Aorta (tissue), 5 donors: ENCODE measurements at places on chromosomes 4 and X.

DNA sequence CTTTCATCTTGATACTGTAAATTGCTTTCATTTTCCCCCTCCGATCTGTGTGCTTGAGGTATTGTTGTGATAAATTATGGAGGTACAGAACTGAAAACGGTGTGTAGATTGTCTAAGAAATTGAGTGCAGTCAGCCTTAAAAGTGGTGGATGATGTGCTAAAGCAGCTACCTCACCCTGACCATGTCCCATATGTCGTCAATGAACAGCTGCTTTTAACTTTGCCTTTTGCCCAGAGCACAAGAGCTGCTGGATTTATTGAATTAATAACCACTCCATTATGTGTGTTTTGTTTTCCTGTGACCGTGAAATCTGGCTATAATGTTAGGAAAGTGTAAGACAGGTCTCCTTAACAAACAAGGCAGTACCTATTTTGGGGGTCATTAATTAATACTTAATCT, 581.9 kb upstream of the PITX2 start:
- DNase-seq = no peak

DNA sequence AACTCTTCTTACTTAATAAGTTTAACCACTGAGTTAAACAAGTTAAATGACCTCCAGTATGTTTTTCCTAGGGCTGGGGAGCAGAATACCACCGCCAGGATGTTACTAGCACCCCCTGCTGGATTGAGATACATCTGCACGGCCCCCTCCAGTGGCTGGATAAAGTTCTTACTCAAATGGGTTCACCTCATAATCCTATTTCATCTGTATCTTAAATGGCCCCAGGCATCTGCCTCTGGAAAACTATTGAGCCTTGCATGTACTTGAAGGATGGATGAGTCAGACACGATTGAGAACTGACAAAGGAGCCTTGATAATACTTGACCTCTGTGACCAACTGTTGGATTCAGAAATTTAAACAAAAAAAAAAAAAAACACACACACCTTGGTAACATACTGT, 61.5 kb upstream of the MMAA start:
- DNase-seq = peak; percentile 54

- DNase-seq = no peak
Measured at GRCh38 chr4:71151054-71151453, 157.6 kb downstream of the DCK start.

- no peak for DNase-seq
Measured at GRCh38 chrX:70134116-70134477, 850 bp downstream of the IGBP1 start.

DNA sequence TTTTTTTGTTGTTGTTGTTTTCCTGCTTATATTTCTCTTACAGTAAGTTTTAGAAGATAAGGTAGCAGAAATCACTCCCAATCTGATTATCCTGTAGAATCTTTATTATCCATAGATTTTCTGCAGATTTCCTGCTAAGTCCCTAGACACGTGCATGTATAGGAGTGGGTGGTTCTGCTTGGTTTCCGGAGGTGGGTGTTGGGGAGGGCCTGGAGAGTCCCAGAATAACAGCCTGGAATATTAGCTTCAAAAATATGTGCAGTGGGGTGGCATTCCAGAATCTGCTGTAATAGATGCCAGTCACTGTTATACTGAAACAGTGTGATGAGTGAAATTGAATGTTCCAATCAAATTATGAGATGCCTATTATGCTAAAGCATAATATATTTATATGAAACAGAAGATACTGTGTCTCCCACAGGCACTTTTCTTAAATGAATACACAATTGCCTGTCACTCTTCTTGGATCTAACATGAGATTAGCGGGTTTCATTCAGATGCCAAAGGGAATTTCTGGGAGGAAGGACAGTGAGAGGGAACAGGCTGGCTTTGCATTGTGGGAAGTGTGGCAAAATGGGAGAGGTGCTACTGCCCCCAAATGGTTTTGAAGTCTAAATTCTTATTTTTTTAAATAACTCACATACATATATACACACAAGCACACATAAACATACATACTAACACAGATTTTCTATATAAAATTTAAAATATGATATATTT, 37.6 kb downstream of the C4orf50 start:
- DNase-seq = no peak

DNA sequence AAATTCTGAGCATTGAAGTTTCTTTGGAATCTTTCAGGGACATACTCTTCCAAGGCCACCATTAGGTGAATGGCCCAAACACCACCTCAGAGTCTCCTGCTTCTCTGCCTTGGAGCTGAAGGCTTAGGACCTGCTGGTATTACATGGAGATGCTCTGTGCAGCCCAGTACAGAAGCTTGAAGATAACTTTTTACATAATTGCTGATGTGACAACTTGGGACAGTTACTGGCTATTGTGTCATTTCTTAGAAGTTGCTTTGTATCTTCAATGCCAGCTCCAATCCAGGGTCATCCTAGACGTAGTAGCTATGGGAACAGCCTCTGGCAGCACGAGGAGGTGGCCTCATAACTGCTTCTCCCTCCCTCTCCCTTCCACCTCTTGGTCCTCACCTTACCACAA, 60.5 kb downstream of the RTL5 start:
- DNase-seq = no peak

- no peak for DNase-seq
Measured at GRCh38 chr4:187256897-187257296, 533.2 kb upstream of the FAT1 start.

GRCh38 chr4:856225-856901, 30.4 kb upstream of the CPLX1 start:
- no peak for DNase-seq

DNA sequence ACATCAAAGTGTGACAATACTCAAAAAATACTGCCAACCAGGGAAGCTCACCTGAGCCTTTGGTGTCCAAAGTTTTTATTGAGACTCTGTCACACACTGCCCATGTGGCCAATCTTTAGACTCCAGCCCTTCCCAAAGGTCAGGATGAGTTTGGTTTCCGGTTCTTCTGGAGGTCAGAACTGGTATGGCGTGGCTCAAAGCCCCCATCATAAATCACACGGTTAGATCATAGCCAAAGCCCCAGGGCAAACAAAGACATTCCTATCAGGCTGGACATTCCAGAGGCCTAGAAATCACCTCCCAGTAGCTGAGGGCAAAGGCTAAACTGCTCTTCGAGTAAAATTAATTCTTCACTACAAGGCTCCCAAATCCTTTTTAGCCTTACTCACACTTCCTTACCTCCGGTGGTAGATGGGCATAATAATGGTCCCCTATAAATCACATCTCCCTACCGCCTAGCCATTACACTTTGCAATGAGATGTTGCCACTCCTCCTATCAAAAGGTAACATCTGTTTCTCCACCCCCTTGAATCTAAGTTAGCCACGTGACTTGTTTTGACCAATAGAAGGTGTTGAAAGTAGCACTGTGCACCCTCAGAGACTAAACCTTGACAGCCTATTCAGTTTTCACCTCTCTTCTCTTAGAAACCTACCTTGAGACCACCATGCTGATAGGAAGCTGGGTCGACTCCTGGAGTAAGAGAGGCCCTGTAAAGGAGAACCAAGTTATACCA, 137.8 kb upstream of the DUSP21 start:
- no peak for DNase-seq

DNA sequence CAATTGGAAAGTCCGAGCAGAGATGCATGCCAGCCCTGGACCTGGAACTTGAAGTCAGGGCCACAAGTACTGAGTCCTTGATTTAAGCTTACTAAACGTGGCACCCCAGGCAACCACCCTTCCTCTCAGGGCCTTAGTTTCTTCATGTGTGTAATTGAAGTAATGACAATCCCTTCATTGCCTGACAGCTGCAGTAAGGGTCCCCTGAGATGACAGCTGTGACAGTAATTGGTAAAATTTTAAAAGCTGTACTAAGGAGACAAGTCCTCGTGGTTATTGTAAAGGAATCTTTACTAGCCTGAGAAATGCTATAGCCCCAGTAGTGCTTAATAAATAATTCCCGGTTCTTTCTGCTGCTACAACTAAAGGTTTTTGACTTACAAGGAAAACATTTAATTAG, 175.1 kb upstream of the RADX start:
- DNase-seq = no peak

- DNase-seq = no peak
Measured at GRCh38 chr4:82382751-82383150, 9.0 kb upstream of the HNRNPD start.
